ENCODE measurements at places on chromosomes 3 and 15.

- DNase-seq = no peak
Measured at GRCh38 chr15:44706946-44707636, 4.0 kb downstream of the PATL2 start.

DNA sequence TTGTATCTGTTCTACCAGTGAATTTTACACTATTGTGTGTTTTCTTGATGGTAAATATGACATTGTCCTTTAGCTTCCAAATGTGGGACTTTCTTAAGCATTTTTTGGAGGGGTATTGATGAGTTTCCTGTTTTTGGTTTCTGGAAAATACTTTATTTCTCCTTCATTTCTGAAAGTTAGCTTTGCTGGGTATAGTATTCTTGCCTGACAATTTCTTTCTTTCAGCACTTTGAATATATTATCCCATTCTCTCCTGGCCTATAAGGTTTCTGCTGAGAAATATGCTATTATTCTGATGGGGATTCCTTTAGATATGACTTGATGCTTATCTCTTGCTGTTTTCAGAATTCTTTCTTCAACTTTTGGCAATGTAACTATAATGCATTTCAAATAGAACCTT lies 15.4 kb upstream of the ATP2C1 start:
- no peak for DNase-seq

DNA sequence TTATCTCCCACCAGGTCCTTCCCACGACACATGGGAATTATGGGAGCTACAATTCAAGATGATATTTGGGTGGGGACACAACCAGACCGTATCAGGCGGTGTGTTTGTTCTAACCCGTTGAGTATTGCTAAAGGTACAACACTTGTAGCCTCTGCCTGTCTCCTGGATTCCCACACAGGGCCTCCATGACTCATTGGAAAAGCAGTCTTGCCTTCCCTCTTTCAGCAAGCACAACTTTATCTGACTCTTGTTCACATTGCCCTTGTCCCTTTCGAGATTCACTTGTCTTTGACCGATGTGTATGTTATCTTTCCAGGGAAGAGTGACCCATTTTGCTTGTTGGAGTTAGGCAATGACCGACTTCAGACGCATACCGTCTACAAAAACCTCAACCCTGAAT lies 152.3 kb downstream of the MCTP2 start:
- DNase-seq = no peak

- DNase-seq = no peak
Measured at GRCh38 chr3:141239511-141240281, 8.1 kb downstream of the PXYLP1 start.

- peak; percentile 80 for DNase-seq
Measured at GRCh38 chr15:40743921-40744814, 10.9 kb downstream of the RMDN3 start.

GRCh38 chr15:34078900-34079299 lies 22.8 kb downstream of the EMC7 start:
- DNase-seq = peak; percentile 20

Measured in MV-4-11 (cell line).